ENCODE measurements at places on chromosomes 7 and 10. TPM values are rescaled to one million over a fixed set of nuclear protein-coding genes. Genes with fewer than 3 reads are reported as not detected.

DNA sequence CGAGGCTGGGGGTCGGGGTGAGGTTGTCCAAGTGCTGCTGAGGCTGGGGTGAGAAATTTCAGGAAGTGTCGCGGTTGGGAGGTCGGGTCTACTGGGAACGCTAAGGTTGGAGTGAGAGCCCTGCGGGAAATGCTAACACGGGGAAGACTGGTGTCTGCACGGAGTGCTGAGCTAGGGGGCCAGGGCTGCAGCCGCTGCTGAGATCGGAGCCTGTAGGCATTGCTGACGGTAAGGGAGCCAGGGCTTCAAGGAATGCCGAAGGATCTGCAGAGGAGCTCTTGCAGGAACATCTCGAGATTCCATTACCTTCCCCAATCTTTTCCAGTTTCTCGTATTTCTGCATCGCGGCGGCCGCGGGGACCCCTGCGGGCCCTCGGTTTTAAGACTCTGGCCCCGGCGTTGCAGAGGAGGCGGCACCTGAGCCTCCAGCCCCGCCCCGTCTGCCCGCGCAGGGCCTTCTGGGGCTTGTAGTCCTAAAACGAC, at the start of gene CDK5:
TSS of gene CDK5 (minus strand) at position 392 of the 483 bp plus-strand sequence. CDS start at position 343, 49 bp downstream.
- no peak for DNase-seq

DNA sequence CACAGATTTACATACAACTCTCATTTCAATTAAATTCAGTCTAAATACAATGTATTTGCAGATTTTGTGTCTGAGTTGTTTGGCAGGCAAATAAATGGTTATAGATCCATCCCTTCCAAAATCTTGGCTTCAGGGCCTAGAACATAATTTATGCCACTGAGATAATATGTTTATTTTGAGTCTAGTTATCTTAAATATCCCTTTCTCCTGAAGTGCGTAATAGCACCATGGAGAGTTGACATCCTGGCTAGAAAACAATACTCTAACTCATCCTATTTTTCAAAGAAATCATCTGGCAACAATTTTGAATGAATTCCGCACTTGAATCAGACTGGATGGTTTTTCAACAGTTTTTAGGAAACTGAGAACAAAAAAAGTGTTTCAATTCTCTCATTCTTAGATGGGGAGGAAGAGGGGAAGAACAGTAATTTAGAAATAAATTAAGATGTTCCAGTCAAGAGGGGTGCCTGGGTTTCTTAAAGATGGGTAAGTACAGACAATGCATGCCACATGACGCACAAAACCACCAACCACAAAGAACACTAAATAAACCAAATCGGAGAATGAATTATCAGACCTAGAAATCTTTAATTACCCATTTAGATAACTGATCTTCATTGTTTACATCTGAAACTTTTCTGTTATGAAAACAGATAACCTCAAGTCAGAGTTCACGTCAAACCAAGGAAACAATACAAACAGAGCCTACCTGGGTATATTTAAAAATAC, 228.7 kb upstream of the PTN start:
- DNase-seq, result no peak

GRCh38 chr10:35784751-35785150, 142.7 kb upstream of the FZD8 start:
- DNase-seq, result no peak

- no peak for DNase-seq
Measured at GRCh38 chr7:155763691-155764437, 48.4 kb downstream of the SHH start.

GRCh38 chr10:38025283-38025682, 14.8 kb downstream of the ZNF33A start:
- DNase-seq, result no peak

- no peak for DNase-seq
Measured at GRCh38 chr7:39605087-39605486, 18.3 kb upstream of the RALA start.

DNA sequence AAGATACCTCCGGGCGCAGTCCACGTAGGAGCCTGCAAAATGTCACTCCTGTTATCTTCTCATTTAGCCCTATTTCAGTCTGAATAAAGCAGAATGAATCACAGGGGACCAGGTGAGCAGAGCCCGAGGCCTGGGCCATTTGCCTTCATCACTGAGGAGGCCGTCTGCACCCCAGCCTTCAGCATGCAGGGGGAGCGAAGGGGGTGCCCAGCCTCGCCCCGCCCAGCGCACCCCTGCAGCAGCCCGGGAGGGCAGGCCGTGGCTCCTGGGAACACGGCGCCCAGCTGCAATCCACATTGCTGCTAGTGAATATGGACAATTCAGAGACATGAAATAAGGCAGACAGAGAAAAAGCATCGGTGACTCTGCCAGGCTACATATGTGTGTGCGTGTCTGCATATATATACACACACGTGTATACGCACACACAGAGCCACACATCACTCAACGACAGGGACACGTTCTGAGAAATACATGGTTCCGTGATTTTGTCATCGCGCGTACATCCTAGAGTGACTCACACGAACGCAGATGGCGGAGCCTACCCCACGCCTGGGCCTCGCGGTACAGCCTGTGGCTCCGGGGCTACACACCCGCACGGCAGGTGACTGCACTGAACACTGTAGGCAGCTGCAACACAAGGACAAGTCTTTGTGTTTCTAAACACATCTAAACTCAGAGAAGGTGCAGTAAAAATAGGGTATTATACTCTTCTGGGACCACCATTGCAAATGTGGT, 15.2 kb upstream of the ELFN1 start:
- no peak for DNase-seq

DNA sequence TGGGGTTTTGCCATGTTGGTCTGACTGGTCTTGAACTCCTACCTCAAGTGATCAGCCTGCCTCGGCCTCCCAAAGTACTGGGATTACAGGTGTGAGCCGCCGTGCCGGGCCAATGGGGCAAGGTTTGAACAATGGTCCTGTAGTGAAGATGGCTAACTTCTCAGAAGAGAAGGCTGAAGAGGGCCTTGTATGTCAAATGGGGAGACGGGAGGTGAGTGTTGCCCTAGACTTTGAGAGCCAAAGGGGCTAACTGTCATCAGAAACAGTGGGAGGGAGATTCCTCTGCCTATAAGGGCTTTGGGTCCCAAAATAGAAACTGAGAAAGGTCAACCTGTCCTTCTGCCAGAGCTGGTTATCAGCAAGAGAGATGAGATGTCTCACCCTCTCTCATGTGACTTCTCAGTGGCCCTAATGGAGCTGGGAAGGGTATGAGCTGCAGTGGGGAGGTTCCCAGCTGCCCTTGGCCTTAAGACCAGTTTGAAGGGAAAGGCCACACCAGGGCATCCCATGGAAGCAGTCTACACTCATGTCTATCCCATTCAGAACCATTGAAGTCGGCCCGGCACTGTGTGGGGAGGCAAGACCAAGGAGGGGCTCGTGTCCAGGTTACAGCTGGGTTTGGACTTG, 1.3 kb upstream of the SAMD8 start:
- DNase-seq, result no peak

GRCh38 chr7:81299711-81300110, 380.9 kb upstream of the SEMA3C start:
- no peak for DNase-seq

DNA sequence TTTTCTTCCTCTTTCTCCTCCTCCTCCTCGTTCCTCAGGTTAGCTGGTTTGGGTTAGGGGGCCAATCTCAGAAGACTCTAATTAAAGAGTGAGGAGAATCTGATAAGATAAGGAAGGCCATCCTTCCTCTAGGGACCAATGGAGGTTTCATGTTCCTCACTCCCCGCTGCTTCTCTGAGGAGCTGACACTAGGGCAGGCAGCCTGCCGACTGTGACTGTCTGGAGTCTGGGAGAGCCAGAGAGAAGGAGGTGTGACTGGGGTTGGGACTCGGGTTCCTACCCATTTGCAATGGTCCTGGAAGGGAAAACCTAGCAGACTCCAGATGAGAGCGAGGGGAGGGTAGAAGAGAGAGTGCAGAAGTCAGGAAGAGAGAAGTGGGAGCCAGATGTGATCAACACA, 15.3 kb downstream of the PAX2 start:
- no peak for DNase-seq

GRCh38 chr10:66844176-66844942, 81.5 kb upstream of the LRRTM3 start:
- DNase-seq, result no peak

- DNase-seq, result no peak
Measured at GRCh38 chr10:14089556-14090292, 241.0 kb downstream of the FRMD4A start.

- DNase-seq, result no peak
Measured at GRCh38 chr7:152367170-152367569, 68.6 kb downstream of the KMT2C start.

- peak; percentile 39 for DNase-seq
Measured at GRCh38 chr7:47582764-47583738, 1.1 kb upstream of the TNS3 start.

DNA sequence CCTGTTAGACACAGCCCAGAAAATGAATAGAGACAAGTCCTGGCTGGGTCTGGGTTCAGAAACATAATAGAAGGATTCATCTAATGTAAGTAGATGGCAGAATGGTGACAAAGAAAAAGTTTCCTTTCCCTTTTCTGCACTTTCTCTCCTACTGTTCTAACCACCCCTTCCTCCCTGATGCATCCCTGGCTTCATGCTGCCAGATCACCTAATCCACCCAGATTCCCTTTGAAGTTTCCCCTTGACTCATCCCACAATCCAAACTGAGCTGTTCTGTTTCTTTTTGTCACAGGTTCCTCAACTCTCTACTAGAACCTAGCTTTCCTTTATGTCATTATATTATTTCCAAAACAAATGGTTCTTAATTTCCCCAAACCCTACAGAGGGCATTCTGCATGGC, 1.1 kb upstream of the MACC1 start:
- no peak for DNase-seq

DNA sequence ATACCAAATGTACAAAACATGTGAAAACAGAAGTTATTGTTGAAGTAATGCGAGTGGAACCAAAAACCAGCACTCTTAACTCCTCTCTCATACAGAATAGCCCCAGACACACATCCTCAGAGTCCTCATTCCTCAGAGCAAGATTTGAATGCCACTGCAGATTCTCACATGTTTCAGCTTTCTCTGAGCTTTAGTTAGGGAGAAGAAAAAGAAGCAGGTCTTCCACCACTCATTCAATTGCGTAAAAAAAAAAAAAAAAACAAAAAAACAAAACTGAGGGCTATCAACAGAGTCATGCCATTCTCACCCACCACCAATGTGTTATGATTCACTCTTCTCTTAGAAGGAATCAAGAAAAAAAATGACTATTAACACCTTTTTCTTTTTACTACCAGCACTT, 287.7 kb downstream of the IPMK start:
- no peak for DNase-seq

DNA sequence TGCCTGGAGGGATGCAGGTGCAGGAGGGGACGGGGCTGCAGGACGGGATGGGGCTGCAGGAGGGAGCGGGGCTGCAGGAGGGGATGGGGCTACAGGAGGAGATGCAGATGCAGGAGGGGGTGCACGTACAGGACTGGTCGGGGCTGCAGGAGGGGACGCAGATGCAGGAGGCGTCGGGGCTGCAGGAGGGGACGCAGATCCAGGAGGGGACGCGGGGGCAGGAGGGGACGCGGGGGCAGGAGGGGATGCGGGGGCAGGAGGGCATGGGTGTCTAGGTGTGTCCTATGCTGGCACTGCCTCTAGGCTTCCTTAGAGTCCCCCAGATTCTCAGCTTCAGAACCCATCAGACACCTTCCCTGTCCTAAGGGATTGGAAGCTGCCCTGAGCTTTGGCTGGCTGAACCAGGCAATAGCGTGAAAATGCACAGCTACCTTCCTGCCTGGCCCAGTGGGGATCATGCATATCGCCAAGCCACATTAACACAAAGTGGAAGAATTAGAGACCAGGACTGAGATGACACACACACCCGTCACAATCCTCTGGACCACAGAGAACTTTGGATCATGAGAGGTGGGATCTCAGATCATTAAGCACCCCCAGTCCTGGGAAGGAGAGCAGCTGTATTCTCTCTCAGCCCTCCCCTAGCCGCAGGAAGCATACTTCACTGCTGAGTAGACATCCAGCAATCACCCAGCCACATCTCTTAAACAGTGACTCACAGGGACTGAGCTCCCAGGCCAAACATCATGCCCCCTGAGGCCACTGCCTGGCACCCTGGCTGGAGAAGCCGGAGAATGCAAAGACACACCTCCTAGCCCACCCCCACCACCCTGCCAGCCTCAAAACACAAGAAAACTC, 67.3 kb downstream of the VWA2 start:
- no peak for DNase-seq

GRCh38 chr7:88401009-88401623, 94.4 kb upstream of the STEAP4 start:
- no peak for DNase-seq

DNA sequence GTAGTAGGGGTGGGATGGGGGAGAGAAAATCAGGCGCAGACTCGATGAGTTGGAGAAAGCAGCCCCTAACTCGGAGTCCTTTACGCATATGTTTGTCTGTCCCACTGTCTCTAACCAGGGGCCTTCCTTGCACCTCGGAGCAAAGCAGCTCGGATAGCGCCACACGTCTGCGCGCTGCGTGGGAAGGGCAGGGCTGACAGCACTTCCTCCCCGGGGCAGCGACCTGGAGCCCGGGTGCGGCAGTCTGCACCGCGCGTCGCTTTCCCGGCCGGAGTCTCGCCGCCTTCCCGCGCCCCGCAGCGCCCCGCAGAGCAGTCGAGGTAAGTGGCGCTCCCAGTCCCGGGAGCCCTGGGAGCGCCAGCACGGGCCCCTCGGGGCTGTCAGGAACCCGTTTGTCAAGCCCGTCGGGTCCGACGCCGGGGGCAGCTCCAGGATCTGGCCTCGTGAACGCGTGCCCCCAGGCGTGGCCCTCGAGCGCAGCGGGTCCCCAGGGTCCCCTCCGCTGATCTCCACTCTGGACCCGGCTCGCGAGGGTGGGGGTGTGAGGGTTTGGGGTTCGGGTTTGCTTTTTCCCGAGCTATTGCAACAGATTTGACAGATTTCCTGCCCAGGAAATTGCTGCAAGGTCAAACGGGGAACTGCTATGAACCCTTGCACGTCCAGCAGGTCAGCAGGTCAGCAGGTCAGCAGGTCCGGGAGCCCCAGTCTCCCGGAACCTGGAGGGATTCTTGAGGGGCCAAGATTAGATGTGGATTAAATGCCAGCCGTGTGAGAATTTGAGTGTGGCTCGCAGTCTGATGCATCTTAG, 597 bp downstream of the APBB1IP start:
- DNase-seq, result peak; percentile 67

- no peak for DNase-seq
Measured at GRCh38 chr10:34141032-34141680, 673.9 kb downstream of the PARD3 start.

GRCh38 chr10:98675902-98676301, 229.2 kb upstream of the HPS1 start:
- DNase-seq, result no peak

GRCh38 chr7:19290968-19291367, 145.7 kb upstream of the FERD3L start:
- DNase-seq, result no peak

DNA sequence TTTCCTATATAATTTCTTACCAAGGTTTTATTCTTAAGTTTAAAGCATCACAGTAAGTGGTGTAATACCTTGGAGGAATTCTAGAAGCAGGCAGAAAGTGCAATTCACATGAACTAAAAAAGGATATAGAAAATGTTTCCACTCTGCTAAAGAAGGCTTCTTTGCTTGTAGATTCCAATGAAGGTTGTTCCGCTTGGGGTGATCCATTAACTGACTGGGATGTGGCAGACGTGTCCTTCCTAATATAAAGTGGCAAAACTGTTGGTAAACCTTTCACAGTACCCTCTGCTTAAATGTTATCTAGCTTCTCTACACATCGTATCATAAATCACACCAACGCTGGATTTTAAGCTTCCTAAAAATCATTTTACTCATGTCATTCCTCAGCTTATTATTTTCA, 2.3 kb downstream of the ZC3HC1 start:
- no peak for DNase-seq

The CYP26A1 gene
- not detected for total RNA-seq

The C10orf62 gene
- total RNA-seq, result not detected

The PSD gene
- total RNA-seq, result 0.15 TPM

The TUBAL3 gene
- 0.15 TPM for total RNA-seq

The TRIM73 gene
- 0.36 TPM for total RNA-seq
